ENCODE measurements at places on chromosomes 1 and 21.

DNA sequence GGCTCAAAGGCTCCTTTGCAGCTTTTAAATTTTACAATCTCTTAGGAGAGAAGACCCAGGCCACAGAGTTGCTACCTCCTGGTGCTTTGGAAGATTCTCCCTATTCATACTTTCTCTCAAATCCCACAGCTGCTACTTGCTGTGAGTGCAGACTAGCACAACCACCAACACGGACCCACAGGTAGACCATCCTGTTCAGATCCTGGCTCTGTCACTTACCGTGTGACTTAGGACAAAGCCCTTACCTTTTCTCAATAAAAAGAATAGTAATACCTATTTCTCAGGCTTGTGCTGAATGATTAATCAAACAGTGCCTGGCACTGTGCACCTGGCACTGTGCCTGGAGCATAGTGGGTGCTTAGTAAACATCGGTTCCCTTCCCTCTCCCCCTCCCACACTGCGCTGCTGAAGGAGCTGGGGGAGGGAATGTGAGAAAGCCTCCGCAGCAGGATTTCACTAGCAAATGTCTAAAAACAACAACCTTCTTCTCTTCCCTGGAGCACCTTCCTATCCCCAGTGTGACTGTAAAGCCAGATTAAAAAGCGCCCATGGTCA is 81.7 kb downstream of the PGM1 start:
- no peak for DNase-seq

DNA sequence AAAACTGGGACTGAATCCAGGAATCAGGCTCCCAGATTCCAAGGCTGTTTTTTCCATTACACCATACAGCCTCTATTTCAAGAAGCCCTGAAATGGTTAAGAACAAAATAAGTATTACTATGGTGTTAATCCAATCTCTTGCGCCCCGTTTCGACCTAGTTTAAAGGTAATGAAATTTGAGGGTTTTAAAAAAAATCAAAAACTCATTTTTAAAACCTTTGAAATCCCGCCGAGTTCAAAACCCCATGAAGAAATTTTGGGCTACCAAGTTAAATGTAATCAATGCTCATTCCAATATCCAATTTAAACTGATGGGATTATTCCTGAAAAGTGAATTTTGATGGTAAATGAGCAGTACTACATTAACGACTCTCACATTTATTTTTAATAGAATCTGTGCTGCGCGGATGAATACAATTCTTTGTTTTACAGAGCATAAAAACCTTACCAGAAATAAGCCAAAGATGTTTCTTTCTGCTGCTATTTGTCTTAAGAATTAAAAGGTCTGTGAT is 767 bp upstream of the EGLN1 start:
- DNase-seq = no peak

GRCh38 chr1:8217011-8217711 is 100.8 kb upstream of the SLC45A1 start:
- no peak for DNase-seq

GRCh38 chr1:58310881-58311280 is 235.6 kb downstream of the OMA1 start:
- no peak for DNase-seq

- DNase-seq = no peak
Measured at GRCh38 chr21:17368748-17369363, 144.0 kb upstream of the CXADR start.

GRCh38 chr1:3618531-3618880 is 6.3 kb upstream of the TPRG1L start:
- no peak for DNase-seq

GRCh38 chr1:228278432-228278941 is 70.6 kb downstream of the OBSCN start:
- DNase-seq = no peak

DNA sequence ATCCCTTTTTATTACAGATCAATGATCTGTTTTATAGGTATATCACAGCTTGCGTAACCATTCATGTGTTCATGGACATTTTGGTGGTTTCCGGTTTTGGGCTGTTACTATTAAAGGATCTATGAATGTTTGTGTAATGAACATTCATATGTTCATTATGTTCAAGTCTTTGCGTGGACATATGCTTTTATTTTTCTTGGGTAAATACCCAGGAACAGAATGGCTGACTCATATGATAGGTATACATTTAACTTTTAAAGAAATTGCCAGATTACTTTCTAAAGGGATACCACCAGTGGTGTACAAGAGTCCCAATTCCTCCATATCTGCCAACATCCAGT is 73.7 kb downstream of the SPATA46 start:
- DNase-seq = no peak

GRCh38 chr21:17201741-17202260 is 311.0 kb upstream of the CXADR start:
- DNase-seq = no peak

- no peak for DNase-seq
Measured at GRCh38 chr1:61120246-61120840, 38.0 kb downstream of the NFIA start.

GRCh38 chr1:228141226-228142044 is 1.4 kb downstream of the GUK1 start:
- DNase-seq = no peak

GRCh38 chr1:194342484-194343262 is 1156.3 kb upstream of the B3GALT2 start:
- DNase-seq = no peak
